ENCODE measurements at places on chromosomes 11 and 22.

GRCh38 chr11:120040151-120040840 lies 97.6 kb downstream of the TRIM29 start:
- DNase-seq = no peak

GRCh38 chr11:127648583-127648982 lies 648.0 kb upstream of the KIRREL3 start:
- DNase-seq = no peak

DNA sequence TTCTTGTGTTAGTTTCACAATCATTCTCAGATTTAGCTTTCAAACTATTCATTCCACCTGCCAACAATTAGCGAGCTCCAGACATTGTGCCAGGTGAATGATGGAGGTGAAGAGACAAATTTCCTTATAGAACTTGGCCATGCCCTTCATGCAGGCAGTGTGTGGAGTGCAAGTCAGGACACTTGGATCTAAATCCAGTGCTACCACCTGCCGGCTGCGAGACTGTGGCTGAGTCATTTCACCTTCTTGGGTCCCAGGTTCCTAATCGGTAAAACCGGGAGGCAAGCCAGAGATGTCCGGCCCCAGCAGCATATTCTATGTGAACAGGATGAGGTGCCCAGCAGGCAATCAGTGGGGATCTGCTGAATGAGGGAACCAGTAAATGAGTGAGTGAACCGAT lies 18.6 kb upstream of the EHF start:
- DNase-seq = peak; percentile 61

- DNase-seq = no peak
Observed at GRCh38 chr22:43884600-43885318, 7.1 kb downstream of the PNPLA5 start.

DNA sequence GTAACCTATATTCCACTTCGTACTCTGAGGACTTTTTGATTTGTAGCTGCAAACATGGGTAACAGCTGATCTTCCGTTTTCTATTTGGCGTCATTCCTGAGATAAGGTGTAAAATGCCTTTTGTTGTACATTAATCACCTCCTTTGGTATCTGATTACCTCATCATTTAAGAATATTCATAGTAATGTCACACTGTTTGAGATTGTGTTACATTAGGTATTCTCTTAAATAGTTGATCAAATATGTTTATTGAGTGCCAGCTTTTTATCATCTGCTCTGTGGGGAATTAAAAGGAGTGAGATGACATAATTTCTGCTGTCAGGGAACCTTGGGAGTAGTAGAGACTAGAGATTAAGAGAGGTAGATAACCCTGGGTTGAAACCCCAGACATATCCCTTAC lies 5.9 kb downstream of the NCAM1 start:
- DNase-seq = no peak

DNA sequence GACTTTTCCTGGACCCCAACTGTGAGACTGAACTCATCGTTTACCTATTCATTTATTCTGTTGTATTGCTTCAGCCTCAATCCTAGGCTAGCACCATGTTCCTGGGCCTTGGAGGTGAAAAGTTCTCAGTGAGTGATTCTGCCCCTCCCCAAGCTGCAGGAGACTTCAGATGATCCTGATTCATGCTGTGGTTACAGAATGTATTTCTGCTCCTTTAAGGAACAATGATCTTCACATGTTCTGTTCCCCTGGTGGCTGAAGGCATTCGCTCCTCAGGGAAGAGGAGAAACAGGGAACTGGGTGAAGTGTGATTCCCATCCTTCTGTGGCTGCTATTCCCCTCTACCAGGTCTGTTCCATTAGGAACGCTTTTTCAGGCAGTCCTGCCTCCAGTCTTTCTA lies 2.4 kb downstream of the OR52E1 start:
- no peak for DNase-seq

DNA sequence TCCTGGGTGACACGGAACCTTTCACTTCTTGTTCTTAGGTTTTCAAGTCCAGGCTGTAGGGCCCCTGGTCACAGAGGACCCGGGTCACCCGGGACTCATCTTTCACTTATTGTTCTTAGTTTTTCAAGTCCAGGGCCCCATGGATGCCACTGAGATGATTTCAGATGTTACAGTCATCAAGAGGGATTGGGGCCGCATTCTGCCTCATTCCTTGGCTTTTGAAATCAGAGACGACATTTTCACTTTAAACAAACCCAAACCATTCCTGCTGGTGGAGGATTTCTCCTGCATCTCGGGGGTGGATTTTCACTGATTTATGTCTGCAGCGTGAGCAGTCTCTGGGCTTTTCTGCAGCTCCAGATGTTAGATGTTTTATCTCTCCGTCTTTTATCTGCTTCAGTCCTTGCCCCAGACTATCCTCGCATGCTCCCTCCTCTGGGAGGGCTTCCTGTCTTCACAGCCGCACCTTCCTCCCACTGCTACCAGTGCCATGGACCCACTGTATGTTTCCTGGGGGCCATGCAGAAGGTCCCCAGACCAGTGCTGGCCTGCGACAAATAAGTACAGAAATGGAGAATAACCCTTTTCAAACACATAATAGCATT lies 27.4 kb downstream of the FBLN1 start:
- no peak for DNase-seq

GRCh38 chr22:20239676-20240446 lies 28.3 kb downstream of the RTN4R start:
- no peak for DNase-seq

GRCh38 chr22:32818446-32819115 lies 17.1 kb downstream of the TIMP3 start:
- no peak for DNase-seq

- no peak for DNase-seq
Observed at GRCh38 chr11:121304759-121305158, 12.2 kb downstream of the SC5D start.

DNA sequence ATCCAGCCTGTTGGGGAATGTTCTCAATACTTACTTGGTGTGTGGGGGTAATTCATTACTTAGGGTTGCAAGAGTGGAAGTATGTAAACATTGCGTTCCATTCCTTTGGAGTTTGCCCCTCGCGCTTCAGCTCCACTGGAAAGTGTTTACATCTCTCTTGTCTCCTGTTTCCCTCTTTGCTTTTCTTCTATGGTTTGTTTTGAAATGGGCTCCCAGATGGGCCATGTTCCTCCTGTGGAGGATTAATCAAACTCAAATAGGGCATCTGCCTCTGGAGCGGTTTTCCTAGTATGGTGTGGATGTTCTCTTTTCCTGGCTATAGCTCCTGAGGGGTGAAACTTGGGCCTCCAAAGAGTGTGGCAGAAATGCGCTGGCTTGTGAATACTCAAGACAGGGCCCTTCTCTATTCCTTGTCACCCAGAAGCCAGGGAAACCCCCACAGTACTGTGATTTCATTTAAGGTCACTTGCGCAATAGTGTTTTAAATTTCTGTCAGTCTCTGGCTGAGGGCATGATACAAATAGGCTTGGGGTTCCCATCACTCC lies 51.9 kb downstream of the CD44 start:
- no peak for DNase-seq

GRCh38 chr22:48338793-48339705 lies 1488.6 kb downstream of the BRD1 start:
- no peak for DNase-seq

GRCh38 chr11:12214751-12215150 lies 104.4 kb downstream of the MICAL2 start:
- no peak for DNase-seq

- no peak for DNase-seq
Observed at GRCh38 chr22:44728761-44729324, 23.5 kb upstream of the ARHGAP8 start.

DNA sequence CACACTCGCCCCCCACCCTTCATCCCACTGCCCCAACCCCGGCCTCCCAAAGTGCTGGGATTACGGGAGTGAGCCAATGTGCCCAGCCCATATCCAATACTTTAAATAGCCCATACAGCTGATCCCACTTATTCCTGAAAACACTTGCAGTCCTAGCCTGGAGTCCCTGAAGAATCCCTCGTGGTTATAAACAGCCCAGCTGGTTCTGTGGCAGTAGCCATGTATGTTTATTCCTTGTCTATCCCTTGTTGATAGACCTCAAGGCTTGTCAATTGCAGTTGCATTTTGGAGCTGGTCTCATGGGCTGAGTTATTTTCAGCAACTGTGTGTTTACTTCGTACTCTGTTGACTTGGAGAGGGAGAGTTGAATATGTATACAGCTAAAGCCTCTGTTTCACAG lies 21.5 kb upstream of the PAFAH1B2 start:
- no peak for DNase-seq

DNA sequence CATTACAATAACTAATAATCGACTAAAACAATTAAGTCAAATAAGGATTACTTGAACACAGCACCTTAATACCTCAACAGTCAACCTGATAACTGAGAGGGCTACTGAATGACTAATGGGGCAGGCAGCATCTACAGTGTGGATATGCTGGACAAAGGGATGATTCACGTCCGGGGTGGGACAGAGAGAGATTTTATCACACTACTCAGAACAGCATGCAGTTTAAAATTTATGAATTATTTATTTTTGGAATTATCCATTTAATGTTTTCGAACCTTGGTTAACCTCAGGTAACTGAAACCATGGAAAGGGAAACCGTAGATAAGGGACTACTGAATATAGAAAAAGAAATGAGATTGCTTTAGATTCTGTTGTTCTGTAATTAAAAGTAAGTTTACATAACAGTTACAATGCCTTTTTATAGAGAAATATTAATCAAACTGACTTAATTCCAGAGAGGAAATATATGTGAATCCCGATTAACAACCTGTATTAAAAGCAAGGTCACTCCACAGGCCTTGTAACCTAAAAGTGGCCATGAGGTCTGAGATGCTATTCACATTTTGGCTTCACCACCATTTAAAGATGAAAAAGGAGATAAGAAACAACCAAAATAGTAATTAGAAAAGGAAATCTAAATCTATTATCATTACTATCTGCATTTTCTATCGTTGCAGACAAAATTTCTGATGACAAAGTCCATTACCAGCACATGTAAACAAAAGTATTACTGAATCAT lies 119.0 kb upstream of the TP53AIP1 start:
- DNase-seq = no peak

DNA sequence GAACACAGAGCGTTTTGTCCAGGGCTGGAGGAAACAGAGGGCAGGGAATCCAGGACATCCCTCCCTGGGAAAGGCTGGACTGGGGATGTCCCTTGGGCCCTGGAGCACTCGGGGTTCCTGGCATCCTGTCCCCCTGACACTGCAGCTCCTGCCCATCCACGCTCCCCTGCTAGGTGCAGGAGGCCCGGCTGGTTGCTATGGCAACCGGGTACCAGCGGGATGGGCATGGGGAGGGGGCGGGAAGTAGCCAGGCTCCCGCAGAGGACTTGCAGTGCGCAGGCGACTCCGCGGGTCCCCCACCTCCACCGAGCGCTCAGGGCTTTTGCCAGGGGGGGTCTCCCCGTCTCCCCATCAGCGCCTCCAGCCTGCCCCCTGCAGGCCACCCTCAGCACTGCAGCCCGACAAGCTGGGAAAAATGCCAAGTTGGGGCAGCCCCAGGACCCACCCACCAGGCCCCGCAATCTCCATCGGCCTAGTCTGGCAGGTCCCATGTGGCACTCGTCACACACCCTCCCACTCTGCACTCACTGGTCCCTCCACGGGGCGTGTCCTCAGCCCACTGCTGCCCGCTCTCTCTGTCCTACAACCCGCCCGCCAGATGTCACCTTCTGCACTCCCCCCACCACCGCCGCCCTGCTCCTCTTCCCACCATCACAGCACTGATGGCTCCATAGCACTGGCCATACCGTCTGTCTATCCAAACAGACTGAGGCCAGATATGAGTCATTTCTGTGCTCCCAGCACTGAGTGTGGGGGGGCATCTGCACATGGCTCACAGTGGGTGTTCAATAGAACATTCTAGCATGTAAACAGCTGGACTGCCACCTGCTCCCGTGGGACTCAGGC lies 31.5 kb downstream of the KIAA0930 start:
- no peak for DNase-seq

DNA sequence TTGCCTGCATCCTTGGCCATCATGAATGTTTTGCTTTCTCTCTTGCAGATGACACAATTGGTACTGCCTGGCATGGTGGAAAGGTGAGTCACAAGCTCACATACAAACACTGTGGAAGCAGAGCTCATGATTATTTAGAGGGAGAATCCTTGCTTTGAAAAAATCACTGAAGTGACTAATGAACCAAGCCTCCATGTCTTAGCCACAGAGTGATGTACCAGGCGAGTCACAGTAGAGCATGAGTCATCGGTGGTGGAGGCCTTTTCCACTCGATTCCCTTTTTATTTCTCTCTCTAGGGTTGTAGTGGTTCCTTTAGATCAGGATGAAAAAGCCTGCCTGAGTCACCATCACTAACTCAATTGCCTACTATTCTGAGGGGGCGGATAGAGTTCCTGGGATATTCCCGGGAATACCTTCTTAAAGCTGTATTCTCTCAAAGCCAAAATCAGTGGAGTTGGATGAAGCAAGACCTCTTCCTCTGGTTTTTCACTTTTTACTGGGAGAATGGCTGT lies 49.6 kb upstream of the ALKBH3 start:
- no peak for DNase-seq

DNA sequence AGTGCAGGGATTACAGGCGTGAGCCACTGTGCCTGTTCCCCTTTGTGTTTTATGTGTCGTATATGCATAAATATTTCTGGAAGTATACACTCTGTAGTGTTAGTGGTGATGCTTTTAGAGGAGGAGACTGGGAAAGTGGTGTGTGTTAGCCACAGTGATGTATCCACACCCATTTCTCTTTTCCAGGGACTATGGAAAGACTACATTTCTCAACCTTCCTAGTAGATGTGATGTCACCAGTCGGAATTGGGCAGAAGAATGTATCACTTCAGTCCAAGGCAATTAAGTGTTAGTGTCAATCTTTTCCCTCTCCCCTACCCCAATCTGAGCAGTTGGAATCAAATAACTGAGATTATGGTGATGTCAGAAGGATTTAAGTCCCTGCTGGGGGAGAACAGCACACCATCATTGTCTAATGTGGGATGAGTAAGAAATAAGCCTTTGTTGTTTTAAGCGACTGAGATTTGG lies 5.8 kb upstream of the ATG16L2 start:
- DNase-seq = no peak

DNA sequence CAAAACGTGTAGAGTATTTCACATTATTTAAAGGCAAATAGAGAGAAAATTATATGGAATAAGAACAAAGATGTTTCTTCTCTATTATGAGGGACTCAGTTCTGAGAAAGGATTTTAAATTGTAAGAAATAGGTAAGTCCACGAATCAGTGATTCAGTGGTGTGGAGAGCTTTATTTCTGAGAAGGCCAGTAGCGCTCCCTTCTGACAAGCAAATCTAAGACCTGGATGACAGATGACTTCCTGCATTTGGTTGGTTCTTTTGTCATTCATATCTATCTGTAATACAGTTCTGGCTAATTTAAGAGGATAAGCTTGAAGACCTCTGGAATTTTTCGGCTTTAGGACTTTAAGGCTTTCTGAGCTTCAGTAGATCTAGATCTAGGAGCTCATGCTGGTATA lies 7.0 kb downstream of the CD3E start:
- no peak for DNase-seq

GRCh38 chr11:73298233-73298632 lies 9.8 kb upstream of the ARHGEF17 start:
- DNase-seq = no peak

GRCh38 chr22:50678218-50678650 lies 5.6 kb downstream of the SHANK3 start:
- DNase-seq = no peak

- no peak for DNase-seq
Observed at GRCh38 chr22:31857247-31857646, 87.1 kb upstream of the YWHAH start.

- DNase-seq = no peak
Observed at GRCh38 chr11:12223771-12224536, 113.6 kb downstream of the MICAL2 start.

All from LNCaP clone FGC (cell line).